Activated gamma-delta T cell (primary cell): ENCODE measurements at places on chromosomes 3 and 15.

GRCh38 chr3:13248640-13249039, 171.5 kb downstream of the NUP210 start:
- DNase-seq: no peak

DNA sequence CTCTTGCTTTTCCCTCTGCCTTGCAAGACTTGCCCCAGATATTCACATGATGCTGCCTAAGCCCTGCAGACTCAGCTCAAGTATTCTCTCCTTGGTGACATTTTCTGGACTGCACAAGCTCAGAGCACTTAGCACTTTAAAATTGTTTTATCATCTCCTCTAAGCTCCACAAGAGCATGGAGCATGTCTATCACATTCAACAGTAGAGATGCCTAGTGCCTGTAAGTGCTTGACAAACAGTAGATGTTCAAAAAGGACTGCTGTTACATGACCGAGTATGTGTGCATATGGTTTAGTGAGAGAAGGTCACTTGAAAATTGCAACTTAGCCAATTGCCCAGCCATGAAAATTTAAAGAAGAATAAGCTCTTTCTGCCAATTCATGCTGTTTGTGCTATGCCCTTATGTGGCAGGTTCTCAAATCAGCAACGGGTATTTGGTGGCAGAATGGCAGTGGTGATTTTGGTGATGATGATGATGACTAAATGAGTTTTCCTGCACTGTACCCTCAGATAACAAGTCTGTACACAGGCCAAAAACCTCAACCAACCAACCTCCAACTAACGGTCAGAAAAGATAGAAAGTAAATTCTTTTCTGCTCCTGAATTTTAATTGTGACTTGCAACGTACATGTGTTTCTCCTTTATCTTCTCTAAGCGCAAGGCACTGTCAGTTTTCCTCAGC, 647.2 kb upstream of the UBE2E2 start:
- DNase-seq: no peak

DNA sequence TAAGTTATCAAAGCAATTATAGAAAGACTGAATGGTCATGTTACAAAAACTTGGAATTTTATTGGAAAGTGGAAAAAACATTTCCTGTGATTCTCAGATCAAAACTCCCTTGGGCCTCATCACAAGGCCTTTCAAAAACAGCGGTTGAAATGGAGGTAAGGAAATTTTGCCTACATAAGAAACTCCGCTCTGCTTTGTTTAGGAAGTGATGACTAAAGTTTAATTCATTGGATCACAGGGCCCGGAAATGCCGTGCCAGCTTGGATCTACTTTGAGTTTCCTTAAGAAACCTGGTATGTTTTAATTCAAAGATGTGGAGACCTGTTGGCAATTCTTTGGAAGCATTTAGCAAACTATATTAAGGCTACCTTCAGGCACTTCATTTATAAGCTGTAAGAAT, 143.9 kb upstream of the MME start:
- DNase-seq: no peak

- DNase-seq: no peak
Measured at GRCh38 chr15:79494963-79495755, 63.0 kb downstream of the MINAR1 start.

DNA sequence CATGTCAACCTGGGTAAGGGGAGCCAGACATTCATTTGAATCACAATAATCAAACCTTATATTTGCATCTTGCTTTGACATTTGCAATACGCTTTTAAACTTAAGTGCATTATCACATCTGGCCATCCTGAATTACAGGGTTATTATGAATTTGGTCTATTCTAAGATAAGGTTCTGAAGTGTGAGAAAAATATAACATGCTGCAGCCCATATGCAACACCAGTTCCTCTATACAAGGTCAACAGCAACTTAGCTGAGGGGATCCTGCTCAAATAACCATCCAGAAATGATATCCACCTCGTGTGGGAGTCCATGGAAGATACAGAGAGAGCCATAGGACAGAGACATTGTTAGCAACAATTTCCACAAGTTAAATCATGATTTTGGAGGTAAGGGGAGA, 72.7 kb upstream of the RAD18 start:
- no peak for DNase-seq

DNA sequence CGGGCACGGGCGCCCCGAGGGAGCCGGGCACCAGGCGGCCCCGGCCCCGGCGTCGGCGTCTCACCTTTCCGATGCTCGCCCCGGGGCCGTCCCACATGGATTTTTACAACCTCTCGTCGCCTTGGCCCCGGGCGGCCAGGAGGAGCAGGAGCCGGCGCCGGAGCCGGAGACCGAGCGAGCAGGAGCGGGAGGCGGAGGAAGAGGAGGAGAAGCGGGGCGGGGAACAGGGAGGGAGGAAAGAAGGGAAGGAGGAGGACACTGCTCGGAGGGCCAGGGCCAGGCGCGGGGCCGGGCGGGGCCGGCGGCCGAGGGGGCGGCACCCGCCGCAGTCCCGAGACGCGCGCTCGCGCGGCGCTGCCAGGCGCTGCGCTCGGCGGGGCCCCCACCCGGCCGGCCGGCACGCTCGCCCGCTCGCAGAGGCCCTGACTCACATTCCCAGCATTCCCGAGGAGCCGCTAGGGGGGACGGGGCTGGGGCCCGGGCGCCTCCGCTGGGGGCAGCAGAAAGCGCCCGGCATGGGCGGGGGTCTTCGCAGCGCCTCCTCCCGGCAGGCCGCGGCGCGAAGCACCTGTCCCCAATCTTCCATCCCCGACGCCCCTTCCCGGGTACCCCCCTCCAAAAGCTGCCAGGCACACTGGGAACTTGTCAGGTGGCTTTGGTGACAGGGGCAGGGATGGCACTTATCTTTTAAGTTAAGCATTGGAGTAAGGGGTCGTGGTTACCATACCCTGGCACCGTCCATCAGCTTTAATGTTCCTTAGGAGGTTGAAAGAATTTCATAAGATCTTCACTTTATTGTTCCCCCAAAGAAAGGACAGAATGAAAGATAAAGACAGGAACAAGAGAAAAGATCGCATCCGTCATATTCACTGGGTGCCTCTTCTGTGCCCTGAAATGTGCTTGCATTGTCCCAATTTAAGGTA, at the start of gene ERC2:
TSS of gene ERC2 (minus strand) at position 284 of the 923 bp plus-strand sequence.
- DNase-seq: no peak

DNA sequence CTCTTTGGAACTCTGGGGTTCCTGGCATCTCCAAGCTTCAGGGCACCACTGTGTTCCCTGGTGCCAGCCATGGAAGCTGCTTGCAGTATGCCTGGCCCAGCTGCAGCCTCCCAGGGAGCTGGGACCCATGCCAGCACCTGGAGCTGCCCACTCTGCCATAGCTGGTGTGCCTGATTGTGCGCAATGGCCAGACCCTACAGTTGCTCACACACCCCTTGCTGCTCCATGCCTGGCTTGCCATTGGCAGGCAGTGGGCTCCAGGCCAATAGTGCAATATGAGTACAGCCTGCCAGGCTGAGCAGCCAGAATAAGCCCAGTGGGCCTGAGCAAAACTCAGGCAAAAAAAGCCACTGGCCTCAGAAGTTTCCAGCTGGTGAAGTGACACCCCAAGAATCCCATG, 43.8 kb upstream of the LRRFIP2 start:
- DNase-seq: no peak

DNA sequence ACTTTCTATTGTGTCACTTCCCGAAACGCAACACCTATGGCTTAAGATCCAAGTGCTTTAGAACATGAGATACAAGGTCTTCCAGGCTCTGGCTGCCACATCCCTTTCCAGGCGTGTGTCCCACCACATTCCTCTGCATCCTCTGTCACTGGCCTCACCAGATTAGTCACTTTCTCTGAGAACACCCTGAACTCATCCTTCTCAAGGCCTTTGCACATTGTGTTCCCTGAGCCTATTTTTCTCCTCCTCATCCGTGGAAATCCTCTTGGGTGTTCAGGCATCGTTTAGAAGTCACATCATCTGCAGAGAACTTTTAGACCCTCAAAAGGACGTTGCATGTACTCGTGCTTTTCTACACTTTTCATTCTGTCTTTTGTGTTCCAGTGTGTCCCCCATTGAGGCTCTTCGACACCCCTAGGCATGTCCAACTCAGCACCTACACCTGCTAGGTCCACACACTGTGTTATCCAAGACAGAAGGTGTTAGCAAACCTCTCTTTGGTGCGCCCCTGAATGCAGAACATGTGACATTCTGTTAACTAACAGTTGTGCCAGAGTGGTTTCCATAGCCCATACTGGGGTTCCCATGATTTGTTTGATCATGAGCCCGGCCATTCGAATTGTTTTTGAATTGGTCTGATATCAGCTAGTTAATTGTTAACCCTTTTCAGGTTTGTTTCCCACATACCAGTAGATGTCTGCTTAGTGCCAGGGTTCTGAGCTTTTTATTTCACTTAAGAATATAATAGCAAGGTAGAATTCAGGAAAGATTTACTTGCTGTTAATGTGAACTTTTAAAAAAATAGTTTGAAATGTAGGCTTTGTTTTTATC, 67.2 kb downstream of the LPP start:
- no peak for DNase-seq

DNA sequence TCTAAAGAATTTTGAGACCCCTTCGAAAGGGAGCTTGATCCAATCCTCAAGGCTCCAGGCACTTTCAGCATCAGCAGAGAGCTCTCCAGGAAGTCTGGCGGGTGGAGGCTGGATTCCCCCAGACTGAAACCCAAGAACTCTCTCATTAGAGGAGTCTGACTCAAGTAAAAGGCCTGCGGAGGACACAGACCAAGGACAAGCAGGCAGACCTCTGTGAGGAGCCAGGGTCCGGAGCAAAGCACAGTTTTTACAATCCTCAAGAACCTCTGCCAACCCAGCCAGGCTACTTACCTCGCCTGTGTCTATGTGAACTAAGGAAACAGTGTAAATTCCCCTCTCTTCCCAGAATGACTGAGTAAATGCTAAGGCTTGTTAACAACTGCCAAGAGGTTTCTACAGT, 86.2 kb downstream of the FBN1 start:
- DNase-seq: no peak

DNA sequence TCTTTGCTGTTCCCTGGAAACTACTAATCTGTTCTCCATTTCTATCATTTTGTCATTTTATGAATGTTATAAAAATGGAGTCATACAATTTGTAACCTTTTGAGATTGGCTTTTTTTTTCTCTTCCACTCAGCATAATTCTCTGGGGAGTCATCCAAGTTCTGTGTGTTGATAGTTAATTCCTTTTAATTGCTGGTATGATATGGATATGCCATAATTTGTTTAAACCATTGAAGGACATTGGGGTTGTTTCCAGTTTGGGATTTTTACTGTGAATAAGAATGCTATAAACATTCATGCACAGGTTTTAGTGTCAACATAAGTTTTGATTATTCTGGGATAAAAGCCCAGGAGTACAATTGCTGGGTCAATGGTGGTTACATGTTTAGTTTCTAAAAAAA, 279.4 kb downstream of the WNT5A start:
- no peak for DNase-seq

DNA sequence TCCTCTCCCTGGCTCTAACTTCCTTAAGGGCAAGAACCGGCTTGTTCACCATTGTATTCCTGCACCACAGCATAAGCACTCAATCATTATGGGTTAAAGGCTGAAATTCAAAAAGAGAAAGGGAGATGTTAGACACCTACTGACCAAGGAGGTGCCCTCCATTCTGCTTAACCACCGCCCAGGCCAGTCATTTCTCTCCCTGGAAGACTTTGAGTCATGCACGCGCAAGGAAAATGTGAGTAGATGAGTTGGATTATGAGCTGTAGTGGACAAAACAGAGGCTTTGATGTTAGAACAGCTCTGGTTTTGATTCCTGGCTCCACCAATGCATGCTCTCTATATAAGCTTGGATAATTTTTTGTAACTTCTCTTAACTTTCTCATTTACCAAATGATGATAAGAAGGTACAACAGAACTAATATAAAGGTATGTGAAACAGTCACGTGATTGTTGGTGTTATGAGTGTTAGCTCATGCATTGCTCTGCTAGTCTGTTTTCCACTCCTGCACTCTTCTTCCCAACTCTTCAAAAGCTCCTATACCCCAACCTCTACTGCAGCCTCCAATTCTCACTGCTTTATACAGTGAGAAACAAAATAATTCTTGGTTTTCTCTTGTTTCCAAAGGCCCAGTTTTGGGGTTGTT, 148.4 kb upstream of the ATP11B start:
- no peak for DNase-seq

- DNase-seq: no peak
Measured at GRCh38 chr3:85525264-85525663, 566.5 kb downstream of the CADM2 start.

GRCh38 chr3:177795859-177796258, 598.6 kb upstream of the TBL1XR1 start:
- DNase-seq: no peak

GRCh38 chr3:47007482-47008233, 28.2 kb downstream of the NBEAL2 start:
- no peak for DNase-seq

- DNase-seq: no peak
Measured at GRCh38 chr3:151044706-151045105, 40.8 kb upstream of the MED12L start.

DNA sequence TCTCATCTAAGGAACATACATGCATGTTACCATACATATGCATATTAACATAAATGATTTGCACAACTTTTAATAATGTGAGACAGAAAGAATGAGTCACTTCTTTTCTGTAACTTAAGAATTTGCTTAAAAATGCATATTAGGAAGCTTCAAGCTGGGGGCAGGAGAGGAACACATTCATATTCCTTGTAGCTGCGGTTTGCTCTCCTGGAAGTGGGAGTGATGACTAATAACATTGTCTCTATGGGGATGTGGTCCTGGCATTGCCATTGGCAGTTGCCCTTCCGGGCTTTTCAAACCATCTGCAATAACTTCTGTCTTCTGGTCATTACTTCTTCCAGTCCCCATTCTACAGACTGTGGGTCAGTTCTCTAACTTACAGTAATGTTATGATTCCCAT, 15.6 kb downstream of the CHST2 start:
- no peak for DNase-seq

DNA sequence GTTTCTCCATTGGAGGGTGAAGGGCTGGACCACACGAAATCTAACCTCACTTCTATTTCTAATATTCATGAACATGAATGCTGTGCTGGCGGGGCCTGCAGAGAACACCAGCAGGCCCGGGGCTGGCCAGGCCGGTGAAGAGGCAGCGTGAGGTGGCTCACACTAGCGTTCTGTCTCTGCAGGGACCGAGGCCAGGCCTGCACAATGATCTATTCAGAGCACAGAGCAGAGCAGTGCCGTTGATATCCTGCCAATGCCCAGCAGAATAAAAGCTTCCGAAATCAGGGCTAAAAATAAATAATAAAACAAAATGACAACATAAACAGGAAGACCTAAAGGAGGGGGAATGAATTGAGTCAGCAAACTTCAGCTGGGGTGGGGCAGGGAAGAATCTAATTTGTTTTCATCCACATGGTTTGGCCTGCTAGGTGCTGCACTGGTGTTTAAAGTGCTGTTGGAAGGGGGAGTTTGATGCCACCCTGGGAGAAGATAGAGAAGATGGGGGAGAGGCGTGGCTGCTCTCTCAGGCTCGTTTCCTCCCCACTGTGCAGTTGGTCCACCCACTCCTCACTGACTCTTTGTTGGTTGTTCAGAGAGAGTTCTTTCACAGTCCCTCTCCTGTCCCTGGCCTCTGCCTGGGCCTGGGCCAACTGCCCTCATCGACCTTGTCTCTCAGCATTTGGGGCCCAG, 837.1 kb downstream of the AGBL1 start:
- no peak for DNase-seq
